Activated CD4-positive, alpha-beta T cell treated with anti-CD3 and anti-CD28 coated beads, Interleukin-2, amount 50 U/mL, for 4 hours (primary cell): ENCODE measurements at places on chromosomes 12 and 14.

- DNase-seq: no peak
Observed at GRCh38 chr12:29582146-29582545, 84.7 kb upstream of the OVCH1 start.

DNA sequence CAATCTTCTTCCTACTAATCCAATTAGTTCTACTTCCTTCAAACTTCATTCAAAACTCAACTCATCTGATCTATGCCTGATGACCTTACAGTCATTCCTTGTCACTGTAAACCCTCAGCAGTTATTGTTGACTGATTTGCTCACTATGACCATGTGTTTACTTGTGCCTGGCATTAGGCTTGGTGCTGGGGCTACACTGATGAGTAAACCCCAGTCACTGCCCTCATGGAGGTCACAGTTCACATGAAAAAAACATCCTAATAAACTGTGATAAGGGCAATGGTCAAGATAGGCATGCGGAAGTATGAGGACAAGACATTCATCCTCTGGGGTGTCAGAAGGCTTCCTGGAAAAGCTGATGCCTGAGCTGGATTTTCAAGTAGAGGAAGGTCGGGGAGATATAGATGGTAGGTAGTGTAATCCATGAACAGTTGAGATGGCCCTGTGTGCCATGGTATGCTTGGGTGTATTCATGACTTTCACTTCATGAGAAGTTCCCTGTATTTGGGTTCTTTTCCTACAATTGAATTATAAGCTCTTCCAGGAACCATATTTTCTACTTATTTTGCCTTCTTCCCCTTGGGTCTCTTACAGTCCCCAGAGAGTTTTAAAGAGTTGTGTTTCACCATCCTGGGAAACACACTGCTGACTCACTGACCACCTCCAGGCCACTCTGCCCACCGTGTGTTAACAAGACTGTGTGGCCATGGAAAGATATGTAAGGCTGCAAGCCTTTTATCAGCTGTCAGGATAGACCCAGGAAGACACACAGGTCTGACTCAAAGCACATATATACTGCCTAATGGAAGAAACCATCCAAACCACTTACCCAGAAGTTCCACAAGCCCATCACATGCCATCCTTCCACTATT is 38.7 kb upstream of the DUSP6 start:
- no peak for DNase-seq

GRCh38 chr14:60327447-60328331 is 78.7 kb downstream of the PPM1A start:
- DNase-seq: peak; percentile 4

DNA sequence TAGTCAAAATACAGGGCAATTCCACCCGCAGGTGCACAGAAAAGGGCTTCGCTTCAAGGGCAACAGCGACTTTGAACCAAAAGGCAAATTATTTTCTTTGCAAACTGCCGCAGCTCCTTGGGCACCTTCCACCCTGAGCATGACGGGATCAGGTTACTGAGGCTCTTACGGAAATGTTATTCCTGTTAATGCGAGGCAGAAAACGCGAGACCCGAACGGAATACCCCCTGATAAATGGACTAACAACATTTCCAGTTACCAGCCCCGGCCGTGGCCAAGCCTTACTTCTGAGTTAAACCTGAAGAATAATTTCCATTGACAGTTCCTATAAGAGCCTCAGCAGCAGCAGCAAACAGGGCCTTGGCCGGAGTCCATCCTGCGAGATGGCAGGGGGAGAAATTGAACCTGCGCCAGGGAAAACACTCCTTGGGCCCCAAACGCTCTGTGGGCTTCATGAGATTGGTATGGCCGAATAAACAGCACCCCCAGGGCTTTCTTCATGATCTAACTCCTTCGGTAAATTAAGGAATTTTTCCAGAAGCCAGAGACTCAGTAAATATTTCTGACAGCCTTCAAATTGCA is 70.0 kb upstream of the DICER1 start:
- no peak for DNase-seq

DNA sequence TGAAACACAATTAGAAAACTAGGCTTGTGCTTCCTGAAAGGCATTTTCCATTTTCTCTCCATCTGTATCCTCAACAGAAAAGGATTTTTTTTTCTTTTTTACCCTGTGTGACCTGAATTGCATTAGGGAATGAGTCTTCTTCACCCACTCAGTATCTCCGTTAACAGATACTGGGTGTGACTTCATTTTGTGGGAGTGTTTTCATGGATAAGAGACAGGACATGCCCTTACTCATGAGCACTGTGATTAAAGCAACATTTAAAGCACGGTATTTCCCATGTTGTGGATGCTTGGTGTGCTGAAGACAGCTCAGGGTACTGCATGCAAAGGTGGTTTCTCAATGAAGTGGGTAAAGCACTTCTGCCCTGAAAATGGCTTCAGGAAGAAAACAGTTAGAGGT is 1397.3 kb upstream of the TMEM132C start:
- no peak for DNase-seq

DNA sequence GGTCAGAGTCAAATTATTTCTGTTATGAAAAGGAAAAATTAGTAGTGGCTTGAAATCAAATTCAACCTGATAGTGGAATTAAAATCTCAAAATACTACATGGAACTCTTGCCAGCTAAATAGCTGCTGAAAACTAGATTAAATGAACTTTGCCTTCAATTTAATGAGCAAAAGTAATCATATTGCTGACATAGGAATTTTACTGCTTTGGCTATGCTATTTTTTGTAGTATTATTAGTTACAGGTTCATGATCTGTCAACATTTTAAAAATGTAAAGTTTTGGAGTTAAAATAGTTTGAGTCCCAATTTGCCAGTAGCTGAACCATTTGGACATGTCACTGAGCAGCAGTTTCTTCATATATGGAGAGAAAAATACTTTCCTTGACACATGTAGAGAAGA is 81.4 kb downstream of the RERGL start:
- no peak for DNase-seq
